ENCODE measurements at places on chromosomes 16 and 17.
A peak's percentile ranks its signal among the peaks of the same experiment; 100 is the strongest.

DNA sequence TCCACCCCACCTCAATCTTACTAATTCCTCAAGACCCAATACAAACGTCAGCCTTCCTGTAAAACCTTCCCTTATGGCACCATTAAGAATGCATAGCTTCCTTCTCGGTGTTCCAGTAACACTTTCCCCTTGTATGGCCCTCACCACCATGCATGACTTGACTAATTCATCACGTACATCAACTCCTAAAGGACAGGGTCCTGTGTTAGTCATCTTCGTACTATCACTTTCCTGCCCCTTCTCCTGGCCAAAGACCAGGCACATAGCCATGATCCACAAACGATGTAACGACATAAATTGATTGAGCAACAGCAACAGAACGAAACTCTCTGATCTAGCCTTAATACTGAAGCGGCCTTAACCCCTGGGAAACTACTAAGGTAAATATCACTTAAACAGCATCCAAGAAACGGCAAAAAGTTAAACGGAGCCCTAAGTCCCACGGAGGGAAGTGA lies 612 bp downstream of the PSMD12 start:
- peak; percentile 66 for DNase-seq

GRCh38 chr16:9458816-9459215 lies 367.4 kb downstream of the HAPSTR1 start:
- no peak for DNase-seq

- DNase-seq = peak; percentile 12
Observed at GRCh38 chr16:55035029-55035428, 104.4 kb downstream of the IRX5 start.

DNA sequence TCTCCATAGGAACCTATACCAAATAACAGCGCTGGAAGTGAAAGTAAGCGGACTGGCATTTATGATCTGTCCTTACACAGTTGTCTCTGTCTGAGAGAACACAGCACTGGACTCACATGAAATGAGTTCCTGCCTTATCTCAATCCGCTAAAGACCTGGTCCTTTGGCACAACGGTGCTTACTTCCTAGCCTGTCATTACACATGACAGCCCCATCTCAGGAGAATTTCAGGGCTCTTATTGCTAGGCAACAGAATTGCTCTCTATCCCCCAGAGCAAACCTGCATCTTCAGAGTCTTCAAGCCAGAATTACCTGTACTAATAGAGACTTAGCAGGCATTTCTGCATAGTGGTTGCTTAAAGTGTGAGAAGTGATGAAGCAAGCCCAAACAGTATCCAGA lies 4.3 kb downstream of the KCNJ2 start:
- no peak for DNase-seq

DNA sequence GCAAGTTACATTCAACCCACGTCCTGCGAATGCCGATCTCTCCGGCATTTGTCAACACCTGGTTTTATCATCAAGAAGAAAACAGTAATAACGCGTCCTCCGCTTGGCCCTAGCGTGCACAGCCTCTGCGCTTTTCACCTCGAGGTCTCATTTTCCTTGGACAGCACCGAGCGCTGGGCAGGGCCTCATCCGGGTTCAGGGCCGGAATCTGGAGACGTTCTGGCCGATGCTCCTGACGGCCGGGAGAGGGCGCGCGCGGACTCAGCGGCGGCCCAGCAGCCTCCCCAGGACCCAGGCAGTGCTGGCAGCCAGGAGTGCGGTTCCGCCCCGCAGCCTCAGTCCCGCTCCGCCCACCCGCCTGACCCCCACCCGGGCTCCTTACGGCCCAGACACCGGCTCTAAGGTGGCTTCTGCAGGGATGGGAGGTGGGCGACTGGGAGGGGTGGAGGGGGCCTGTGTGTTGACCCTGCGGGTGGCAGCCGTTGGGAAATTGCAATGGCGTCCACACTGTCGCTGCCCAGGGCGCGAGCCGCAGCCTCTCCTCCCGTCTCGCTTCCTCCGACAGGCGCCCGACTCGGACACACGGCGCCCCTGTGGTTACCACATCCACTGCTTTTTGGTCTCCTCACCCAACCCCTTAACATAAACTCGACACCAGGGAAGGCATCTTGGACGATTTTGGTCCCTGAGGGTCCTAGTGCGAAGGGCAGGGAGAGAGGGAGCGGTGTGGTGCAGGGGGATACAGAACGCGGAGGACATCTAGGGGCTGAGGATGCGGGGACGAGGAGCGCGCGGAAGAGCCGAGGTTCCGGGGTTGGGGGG lies 7.4 kb upstream of the FLYWCH1 start:
- peak; percentile 89 for DNase-seq

GRCh38 chr17:61209106-61209439 lies 190.6 kb upstream of the TBX2 start:
- DNase-seq = no peak

Measured in inflammatory macrophage (primary cell).